ENCODE measurements at places on chromosomes 1 and 21. TPM values are rescaled to one million over a fixed set of nuclear protein-coding genes. Genes with fewer than 3 reads are reported as not detected.
A peak's percentile ranks its signal among the peaks of the same experiment; 100 is the strongest.

TMEM234 gene
- total RNA-seq = 22.2 TPM

PHF13 gene
- total RNA-seq = 9.5 TPM

PADI1 gene
- 0.18 TPM for total RNA-seq

PRDM2 gene
- 40.6 TPM for total RNA-seq

- no peak for DNase-seq
Measured at GRCh38 chr1:184533915-184534314, 147.1 kb downstream of the C1orf21 start.

- no peak for DNase-seq
Measured at GRCh38 chr1:25356848-25357247, 18.7 kb downstream of the TMEM50A start.

GRCh38 chr1:51231120-51231519 lies 5.0 kb upstream of the RNF11 start:
- no peak for DNase-seq

GRCh38 chr1:158035976-158036583 lies 42.6 kb downstream of the KIRREL1 start:
- no peak for DNase-seq

GRCh38 chr1:84171481-84171880 lies 27.4 kb downstream of the PRKACB start:
- no peak for DNase-seq

DNA sequence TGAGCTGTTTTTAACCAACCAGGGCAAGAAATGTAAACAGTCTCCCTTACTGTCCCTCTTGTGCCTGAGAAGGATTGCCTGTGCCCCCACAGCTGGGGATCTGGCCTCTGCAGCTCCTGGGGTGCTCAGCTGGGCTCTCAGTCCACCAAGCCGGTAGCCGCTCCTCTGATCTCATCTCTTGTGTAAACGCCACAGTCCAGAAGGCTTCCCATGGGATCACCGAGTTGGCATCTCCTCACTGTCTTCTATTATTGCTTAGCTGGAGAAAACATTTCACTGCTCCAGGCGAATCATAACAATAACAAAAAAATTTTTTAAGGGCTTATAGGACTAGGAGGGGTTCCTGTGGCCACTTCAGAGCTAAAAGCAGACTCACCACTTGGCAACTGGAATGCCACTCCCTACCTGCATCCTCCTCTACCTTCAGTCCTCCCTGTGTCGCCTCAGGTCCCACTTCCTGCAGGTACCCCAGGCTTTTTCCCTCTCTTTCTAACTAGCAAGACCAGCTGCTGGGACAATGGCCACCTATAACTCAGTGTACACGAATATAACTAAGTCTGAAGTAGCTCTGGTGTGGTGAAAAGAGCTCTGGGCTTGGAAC lies 75.8 kb downstream of the ATP1A1 start:
- DNase-seq = no peak

DNA sequence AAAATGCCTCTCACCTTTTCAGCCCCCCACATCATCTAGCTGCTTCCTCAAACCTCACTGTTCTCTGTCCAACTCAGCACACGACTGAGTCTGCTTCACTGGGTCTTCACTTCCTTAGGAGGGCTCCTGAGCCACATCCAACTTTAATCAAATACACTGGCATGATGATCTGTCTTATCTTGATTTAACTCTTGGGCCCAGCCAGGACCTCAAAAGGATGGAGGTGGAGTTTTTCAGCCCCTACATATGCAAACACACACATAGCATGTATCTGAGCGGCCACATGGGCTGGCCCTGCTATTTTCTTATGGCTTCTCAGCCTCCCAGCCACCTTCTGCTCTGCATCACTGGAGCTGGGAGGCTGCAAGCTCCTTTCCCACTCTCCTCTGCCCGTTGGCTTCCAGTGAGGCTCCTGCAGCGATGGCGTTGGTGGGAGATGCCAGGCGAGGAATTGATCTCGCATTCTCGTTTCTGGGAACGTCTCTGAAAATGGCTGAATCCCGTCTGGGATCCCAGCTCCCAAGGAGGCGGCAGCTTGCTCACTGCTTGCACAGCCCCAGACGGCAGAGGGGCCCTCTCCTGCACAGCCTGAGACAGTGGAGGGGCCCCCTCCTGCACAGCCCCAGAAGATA lies 1.8 kb upstream of the PRXL2B start:
- DNase-seq = peak; percentile 13

GRCh38 chr1:200265104-200265503 lies 144.7 kb downstream of the ZNF281 start:
- no peak for DNase-seq

- DNase-seq = no peak
Measured at GRCh38 chr1:235631816-235632215, 17.8 kb downstream of the GNG4 start.

GRCh38 chr1:84271441-84272151 lies 29.9 kb upstream of the SAMD13 start:
- no peak for DNase-seq

GRCh38 chr21:35381743-35382310 lies 332.7 kb upstream of the RUNX1 start:
- DNase-seq = no peak

DNA sequence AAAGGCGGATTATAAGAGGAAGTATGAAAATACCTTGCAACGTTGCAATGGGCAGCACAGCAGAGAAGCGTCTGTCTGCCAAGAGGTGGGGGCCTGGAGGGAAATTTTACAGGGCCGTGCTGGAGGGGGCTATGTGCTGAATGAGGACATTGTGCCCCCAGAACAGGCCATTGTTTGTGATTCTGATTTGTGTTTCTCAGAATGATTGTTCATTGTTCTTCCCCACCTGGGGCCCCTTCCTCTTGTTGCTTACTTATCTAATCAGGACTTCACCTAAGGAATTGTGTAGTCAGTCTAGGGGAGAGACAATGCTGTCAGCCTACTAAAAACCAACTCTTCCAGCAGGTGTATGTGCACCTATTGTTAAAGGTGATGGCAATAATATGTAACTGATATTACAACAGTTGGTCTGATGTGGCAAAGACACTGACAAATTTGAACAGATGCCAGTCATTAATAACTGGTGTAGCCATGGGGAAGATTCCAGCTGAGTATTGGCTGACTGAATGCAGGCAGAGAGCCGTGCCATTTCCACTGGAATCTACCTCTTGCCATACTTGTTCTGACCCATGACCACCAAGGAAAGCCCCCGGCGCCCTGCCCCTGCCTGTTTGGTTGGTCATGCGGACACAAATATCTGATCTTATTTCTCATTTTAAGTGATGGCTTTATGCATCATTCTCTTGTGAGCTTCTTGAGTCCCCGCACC lies 45.2 kb upstream of the PSEN2 start:
- no peak for DNase-seq
